AG09319 (cell line): ENCODE measurements at places on chromosomes 12 and 14.

DNA sequence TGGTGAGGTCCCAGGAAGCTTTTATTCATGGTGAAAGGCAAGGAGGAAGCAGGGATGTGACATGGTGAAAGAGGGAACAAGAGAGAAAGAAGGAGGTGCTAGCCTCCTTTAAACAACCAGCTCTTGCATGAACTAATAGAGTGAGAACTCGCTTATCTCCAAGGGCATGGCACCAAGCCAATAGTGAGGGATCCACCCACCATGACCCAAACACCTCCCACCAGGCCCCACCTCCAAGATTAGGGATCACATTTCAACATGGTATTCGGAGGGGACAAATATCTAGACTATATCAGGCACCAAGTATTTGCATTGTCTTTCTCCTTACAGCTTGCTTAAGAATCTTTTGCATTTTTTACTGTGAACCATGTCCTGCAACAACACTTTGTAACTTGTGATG lies 91.9 kb upstream of the DHRS4 start:
- DNase-seq: no peak

DNA sequence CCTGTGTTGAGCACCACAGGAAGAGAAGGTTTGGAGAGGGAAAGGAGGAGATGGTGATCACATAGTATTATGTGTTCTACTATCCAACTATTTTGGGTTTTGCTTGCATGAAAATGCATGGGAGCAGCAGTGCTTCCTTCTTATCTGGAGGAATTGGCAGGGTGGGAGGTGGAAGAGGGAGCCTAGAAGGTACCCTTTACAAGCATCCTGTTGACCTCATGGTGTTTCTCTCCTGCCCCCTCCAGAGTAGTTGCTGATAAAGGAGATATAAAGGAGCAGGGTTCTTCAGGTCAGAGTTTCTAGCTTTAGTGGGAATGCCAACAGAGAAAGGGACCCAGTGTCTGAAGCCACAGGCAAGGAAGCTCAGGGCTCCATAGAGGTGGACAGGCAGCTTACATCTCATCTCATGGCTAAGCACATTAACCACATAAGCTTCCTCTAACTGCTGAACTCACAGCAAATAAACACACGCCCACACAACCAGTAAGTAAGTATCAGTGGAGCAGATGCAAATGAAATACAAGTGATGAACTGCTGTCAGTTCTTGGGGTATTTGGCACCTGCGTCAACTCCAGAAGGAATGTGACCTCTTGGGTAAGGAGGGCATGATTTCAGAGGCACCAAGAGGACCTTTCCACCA lies 174.2 kb upstream of the SLC38A2 start:
- no peak for DNase-seq

DNA sequence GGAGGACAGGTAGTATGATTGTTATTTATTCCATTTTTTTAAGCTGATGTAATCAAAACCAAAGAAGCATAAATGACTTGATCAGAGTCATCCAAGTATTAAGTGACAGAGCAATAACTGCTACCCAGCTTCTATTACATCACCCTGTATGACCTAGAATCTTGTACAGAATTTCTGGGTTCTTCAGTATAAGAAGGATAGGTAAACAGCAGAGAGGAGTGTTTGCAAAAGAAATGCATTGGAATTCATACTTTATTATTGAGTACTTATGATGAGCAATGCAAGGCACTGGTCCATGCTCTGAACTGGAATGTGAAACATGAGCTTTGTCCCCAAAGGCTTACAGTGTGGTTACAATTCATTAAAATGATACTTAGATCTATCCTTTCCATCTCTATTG lies 916.8 kb downstream of the DIO2 start:
- no peak for DNase-seq

DNA sequence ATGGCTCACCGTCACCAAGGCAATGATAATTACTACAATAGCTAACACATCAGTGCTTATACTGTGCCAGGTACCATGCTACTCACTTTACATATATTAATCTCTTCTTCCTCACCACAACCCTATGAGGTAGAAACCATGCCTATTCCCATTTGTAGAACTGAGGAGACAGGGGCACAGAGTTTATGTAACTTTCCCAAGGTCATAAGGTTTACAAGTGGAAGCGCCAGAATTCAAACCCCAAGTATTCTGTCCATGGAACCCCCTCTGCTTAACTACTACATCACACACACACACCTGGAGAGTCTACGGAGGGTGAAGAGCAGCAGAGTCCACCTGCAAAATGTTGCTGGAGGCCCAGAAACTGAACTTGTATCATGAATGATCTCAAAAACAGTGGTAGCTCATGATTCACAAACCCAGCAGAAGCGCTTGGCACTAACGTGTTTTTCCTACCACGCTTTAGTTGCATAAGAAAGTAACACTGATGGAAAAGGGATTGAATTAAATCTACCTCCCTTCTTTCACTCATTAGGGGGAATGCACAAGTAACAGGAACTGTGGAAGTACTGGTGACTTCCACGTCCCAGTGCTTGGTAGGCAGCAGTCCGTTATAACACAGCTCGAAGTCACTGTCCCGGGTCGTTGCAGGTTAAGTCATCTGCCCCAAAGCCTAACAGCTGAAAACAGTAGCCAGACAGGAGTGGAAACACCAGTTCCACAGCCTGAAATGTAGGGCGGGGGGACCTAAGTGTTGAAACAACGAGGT lies 2.0 kb downstream of the ITPR2 start:
- DNase-seq: no peak

DNA sequence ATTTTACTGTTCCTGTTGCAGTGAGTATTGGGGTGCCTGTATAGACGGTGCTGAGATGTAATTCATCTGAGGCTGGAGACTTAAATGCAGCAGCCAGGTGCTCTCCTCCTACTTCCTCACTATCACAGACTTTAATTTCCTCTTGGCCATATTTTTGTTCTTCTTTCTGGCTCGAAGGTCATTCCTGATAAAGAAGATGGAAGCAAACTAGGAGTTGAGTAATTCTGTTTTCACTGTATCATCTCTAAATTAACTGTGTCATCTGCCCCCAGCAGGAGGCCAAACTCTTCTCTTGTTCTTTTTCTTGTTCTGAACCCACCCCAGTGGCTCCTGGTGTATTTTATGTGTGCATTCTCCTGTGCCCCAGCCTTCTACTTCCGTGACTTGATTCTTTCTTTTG lies 141.7 kb upstream of the ARHGAP5 start:
- DNase-seq: no peak

GRCh38 chr12:16346958-16347357 lies 487 bp upstream of the MGST1 start:
- DNase-seq: no peak

GRCh38 chr12:62860501-62861411 lies 74.2 kb downstream of the PPM1H start:
- DNase-seq: no peak

GRCh38 chr12:85697003-85697402 lies 139.2 kb downstream of the RASSF9 start:
- no peak for DNase-seq

DNA sequence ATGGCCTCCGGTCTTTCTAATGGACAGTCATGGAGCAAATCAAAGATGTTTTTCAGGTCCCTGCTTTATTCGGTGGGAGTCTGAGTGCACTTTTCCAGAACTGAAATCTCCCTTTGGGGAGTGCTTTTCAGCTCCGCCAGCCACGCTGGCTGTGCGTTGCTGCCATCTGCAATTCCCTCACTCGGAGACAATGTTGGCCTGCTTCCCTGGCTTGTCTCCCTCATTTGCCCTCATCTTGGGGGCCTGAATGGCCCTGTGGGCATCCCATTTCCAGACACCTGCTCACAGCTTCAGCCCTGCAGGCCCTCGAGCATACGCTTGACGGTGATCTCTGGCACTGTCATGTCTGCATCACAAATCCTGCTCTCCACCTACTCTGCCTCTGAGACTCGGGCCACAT lies 103.8 kb downstream of the CCDC92 start:
- DNase-seq: no peak

DNA sequence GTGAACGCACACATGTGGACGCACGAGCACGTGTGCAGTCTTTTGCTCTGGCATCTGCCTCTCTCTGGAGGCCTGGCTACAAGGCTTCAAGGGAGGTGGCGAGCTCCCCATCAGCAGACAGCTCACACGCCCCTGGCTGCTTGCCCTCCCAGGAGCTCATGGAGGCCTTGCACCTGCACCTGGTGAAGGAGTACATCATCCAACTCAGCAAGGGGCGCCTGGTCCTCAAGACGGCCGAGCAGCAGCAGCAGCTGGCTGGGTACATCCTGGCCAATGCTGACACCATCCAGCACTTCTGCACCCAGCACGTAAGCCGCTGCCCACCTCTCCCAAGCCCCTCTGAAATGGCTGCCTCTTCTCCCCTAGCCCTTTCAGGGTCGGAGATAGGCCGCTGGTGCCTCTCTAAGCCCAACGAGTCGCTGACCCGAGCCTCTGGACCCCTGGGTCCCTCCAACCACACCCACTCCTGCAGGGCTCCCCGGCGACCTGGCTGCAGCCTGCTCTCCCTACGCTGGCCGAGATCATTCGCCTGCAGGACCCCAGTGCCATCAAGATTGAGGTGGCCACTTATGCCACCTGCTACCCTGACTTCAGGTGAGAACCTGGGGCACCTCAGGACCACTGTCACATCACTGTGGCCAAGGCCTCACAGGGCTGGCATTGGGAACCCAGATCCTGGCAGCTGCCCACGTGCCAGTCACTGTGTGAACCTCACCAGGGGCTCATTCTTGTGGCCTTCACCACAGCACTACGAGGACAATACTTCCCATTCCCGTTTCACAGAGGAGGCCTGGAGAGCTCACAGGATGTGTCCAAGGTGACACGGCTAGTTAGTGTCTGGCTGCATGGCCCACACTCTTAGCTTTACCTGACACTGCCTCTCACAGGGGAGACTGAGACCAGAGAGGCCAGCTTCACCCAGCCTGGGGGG lies 10.2 kb downstream of the TNFAIP2 start:
- DNase-seq: no peak

GRCh38 chr12:5784462-5785130 lies 160.5 kb downstream of the ANO2 start:
- no peak for DNase-seq

GRCh38 chr14:90398315-90398839 lies 1.5 kb downstream of the CALM1 start:
- no peak for DNase-seq

GRCh38 chr14:101103321-101103901 lies 199.9 kb upstream of the RTL1 start:
- DNase-seq: no peak

DNA sequence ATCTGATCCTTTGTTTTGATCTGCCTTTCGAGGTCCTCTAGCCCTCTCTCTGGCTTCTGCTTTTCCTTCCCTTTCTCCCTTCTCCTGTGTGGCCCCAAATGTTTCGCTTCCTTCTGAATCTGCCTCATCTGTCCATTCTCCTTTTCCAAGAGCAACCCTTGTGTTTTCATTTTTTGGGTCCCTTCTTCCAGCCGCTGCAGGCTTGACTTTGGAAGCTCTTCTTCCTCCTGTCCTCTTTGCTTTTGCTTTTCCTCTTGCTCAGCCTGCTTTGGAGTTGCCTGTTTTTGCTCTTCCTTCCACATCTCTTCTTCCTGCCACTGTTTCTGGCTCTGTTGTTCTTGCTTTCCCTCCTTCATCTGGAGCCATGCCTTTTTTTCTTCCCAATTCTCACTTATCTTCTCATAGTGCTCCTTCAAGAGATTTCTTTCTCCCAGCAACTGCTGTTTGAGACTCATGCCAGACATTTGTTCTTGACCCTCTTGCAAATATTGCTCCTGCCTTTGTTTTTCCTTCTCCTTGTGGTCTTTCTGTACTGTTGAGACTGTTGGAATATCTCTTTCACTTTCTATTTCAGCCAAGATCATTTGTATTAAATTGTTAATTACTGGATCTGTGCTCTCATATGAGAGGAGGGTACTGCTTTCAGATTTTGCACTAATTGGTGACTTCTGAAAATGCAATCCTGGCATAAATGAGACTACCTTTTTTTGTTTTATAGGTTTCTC lies 42.4 kb downstream of the FAM186A start:
- DNase-seq: no peak

- no peak for DNase-seq
Observed at GRCh38 chr12:96044943-96045290, 9.5 kb upstream of the LTA4H start.

GRCh38 chr14:32366986-32367385 lies 37.9 kb downstream of the AKAP6 start:
- no peak for DNase-seq

DNA sequence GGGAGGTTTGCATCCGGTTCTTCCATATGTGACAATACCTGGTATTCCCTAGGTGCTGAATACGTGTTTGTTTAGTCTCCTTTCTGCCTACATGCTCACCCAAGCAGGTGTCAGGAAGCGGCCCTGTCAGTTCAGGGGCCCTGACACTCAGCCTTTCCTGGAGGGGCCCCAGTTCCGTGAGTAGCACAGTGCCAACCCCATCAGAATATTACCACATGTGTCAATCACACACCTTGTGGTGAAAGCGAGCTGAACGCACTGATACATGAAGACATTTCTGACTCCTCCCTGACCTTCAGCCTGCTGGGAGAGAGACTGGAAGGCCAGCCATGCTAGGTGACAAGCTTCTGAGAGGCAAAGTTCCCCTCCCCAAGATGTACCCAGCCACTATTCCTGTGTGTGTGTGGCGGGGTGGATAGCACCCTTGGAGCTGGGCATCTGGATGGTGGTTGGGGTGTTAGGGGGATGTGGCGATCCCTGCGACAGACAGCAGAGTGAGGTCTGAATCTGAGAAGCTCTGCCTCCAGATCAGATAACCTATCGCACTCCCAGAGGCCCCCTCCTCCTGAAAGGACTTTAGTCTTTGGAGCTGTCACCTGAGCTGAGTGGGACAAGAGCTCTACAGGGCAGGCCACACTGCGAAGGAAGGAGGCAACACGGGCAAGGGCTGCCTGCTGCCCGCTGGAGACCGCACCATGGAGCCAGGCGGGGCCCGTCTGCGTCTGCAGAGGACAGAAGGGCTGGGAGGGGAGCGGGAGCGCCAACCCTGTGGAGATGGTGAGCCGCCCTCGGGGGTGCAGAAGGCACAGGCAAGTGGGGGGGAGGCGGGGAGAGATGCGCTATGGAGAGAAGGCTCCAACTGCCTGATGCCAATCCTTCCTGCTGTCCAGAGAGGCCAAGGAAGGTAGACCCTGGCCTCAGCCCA lies at the start of gene SOAT2:
Gene SOAT2 (plus strand): TSS at position 604 of the 925 bp plus-strand sequence. CDS start 92 bp downstream, at position 696.
- DNase-seq: no peak

DNA sequence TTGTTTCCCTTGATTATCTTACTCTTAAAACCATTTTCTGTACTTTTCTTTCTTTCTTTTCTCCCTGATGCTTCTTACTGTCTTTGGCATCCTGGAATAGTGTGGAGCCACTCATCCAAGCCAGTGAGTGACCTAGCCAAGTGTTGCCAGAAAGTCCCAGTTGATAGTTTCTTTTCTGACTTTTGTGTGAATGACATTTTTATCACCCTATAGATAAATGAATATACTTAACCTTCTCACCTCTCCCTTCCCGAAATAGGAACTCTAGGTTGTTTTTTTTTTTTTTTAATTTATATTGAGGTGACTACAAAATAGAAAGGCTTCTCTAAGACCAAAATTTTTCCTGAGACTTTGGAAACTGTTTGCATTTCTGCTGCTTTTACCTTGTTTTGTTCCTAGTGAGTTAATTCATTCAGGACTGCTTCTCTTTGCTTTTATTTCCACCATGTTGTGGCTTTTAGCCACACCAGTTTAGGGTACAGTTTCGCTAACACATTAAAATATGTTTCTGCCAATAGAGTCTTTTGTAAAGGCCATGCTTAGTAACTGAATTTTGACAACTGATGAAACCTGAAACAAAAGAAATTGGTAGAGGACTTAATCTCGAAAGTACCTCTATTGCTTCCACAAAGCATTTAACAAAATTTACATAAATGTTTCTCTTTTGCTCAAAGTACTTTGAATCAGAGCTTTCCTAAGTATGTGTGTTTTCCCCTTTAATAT lies 194.6 kb downstream of the ERC1 start:
- DNase-seq: no peak
